Vagina (tissue), 2 donors: ENCODE measurements at places on chromosomes 3 and 15.

DNA sequence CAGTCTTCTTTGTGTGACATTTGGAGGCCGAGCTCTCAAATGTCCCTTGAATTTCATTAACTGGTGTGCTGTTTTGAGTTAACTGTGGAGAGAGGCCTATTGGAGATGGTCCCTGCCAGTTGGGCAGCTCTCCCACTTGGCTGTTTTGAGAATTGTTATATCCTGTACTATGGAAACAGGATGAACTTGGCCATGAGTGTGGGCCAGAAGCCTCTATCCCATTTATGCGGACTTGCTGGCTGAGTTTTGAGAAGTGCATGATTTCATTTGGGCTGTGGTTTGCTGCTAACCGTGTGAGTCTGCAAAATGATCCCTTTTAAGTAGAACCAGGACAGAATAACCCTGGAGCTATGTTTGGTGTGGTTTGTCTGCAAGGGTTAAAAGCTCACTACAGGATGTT is 366.0 kb downstream of the PTPRG start:
- DNase-seq = no peak
- peak overlapping the region; percentile 64 for H3K27ac ChIP-seq

DNA sequence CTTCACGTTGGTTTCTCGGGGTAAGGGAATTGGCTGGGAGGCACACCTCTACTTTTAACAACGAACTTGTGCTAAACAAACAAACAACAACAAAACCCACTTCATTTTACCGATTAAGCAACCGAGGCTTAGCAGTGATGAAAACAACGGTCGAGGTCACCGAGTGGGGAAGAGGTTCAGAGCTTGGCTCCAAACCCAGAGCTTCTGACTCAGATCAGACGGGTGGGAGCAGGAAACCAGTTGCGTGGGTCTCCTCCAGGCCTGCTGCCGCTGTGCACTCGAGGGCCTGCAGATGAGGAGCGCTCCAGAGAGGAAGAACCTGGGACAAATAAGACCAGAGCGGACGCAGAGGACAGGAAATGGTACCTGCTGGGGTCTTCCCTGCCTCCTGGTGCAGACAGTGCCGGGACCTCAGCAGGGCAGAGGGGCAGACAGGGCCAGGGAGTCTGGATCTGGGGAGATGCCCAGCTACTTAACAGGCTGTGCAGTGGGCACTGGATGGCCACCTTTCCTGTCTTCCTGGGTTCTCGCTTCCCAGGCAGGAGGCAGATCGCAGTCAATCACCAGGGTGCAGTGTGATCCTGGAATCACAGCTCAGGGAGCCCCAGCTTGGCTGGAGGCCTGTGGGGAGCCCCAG is 99.0 kb upstream of the MEF2A start:
- H3K4me3 ChIP-seq = no peak overlapping the region
- no peaks in the 10 kb centered on the region for H3K36me3 ChIP-seq
- H3K4me1 ChIP-seq = no peaks in the 10 kb centered on the region
- no peak overlapping the region for H3K27ac ChIP-seq
- no peaks in the 10 kb centered on the region for H3K27me3 ChIP-seq
- no peak for DNase-seq

- no peak overlapping the region for H3K4me3 ChIP-seq
- DNase-seq = no peak
- H3K27ac ChIP-seq = no peak overlapping the region
- no peaks in the 10 kb centered on the region for H3K27me3 ChIP-seq
Measured at GRCh38 chr3:179560791-179561190, 1.9 kb upstream of the ACTL6A start.

DNA sequence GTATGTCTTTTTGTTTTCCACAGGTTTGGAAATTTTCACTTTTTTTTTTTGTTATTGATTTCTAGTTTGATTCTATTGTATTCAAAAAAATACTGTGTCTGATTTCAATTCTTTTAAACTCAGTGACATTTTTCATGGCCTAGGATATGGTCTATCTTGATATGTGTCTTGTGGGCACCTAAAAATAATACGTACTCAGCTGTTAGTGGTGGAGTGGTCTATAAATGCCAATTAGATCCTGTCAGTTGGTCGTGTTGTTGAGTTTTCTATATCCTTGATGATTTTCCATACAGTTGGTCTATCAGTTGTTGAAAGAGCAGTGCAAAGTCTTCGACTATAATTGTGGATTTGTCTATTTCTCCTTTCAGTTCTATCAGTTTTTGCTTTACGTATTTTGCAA is 61.7 kb downstream of the LSM3 start:
- H3K4me3 ChIP-seq = no peak overlapping the region
- no peak for DNase-seq

GRCh38 chr3:161305095-161305991 is 66.0 kb downstream of the SPTSSB start:
- no peak for DNase-seq
- H3K4me3 ChIP-seq = no peak overlapping the region

DNA sequence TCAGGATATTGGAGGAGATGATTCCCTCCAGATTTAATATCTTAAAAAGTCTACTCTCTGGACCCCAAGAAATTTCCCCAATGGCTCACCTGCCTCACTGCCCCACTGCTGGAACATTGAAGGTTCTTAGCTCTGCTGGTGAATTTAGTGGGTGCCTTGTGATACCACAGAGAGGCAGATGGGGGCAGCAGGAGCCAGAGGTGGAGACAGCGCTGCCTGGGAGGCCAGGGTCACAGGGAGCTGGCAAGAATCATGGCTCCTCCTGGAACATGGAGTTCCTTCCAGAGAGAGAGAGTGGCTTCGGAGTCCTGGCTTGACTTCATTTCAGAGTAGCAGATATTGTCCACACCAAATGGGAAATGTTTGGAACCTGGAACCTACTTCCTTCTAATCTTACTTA is 263.5 kb upstream of the CFAP20DC start:
- no peaks in the 10 kb centered on the region for H3K4me1 ChIP-seq
- no peak for DNase-seq
- H3K36me3 ChIP-seq = no peaks in the 10 kb centered on the region
- H3K27me3 ChIP-seq = no peaks in the 10 kb centered on the region
- no peak overlapping the region for H3K27ac ChIP-seq

DNA sequence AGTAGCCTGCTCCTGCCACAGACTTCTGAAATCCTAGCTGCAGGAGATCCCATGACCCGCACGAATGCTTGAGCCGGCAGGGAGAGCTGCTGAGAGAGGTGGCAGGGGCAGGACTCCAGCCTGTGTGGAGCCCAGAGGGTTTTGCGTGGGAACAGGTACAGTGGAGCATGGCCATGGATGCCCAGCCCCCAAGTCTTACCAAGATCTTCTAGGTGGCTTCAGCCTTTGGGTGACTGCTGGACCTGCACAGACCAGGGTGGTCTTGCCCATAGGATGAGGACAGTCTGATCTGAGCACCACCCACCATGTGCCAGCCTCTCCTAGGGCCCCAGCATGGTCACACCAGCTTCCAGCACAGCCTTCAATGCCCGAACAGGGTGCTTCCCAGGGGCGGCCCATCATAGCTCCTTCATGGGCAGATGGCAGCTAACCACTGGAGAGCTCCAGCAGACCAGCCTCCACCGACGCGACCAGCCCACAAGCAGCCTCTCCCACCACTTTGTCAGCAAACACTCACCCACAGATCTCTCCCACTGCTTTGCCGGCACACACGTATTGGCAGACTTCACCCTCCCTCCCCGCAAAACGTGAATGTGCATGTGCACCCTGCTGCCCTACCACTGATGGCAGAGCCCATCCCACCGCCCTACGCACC is 56.0 kb downstream of the ADAMTS17 start:
- no peaks in the 10 kb centered on the region for H3K36me3 ChIP-seq
- no peaks in the 10 kb centered on the region for H3K27me3 ChIP-seq
- no peak overlapping the region for H3K4me3 ChIP-seq
- H3K4me1 ChIP-seq = no peaks in the 10 kb centered on the region
- H3K27ac ChIP-seq = no peak overlapping the region

DNA sequence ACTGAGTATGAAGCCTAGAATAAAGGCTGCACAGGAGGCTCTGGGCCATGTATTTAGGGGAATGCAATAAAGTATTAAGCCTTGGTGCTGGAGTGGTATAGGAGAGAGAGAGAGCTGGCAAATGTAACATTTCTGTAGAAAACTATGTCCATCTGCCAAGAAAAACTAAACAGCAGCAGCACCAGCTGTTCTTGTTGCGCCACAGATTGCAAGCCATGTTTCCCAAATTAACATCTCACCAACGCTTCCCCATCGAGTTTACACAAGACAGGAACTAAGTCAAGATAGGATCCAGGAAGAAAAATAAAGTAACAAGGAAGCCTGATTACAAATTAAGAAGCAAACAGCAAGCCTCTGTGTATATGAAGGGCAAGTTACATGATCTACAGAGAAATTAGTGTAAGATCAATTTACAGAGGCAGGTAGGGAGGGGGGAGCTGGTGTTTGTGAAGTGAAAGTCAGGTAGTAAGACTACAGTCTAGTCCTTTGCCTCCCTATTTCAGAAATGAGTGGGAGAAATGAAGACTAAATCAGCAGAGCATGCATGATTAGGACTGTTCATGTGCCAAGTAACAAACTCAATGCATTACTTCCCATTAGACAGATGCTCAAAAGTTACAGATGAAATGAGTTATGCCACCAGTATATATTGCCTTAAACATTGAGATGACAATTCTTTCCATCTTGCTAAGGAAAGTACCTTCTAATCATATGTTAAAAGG is 900.5 kb downstream of the EPHA3 start:
- DNase-seq = no peak
- H3K27me3 ChIP-seq = no peaks in the 10 kb centered on the region
- no peak overlapping the region for H3K27ac ChIP-seq
- H3K4me3 ChIP-seq = no peak overlapping the region

- H3K4me1 ChIP-seq = no peaks in the 10 kb centered on the region
- no peak overlapping the region for H3K27ac ChIP-seq
- no peaks in the 10 kb centered on the region for H3K36me3 ChIP-seq
- DNase-seq = no peak
- H3K4me3 ChIP-seq = no peak overlapping the region
- H3K27me3 ChIP-seq = no peaks in the 10 kb centered on the region
Measured at GRCh38 chr3:39434574-39434973, 28.1 kb downstream of the RPSA start.

GRCh38 chr3:189188466-189188865 is 16.7 kb downstream of the TPRG1 start:
- H3K4me1 ChIP-seq = no peaks in the 10 kb centered on the region
- no peaks in the 10 kb centered on the region for H3K36me3 ChIP-seq
- no peak overlapping the region for H3K4me3 ChIP-seq
- H3K27ac ChIP-seq = no peak overlapping the region
- no peaks in the 10 kb centered on the region for H3K27me3 ChIP-seq

DNA sequence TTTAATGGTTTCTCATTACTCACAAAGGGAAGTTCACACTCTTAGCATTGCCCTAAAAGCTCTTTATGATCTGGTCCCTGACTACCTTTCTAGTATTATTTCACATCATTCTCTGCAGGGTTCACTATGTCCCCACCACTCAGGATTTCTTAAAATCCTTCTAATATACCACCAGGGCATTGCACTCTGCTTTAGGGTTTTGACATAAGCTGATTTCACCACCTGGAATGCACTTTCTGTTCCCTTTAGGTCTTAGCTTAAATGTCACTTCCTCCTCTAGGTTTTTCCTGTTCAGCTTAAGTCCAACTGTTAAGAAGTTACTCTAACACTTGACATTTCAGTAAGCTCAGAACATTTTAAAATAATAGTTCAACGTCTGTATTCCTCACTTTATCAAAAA is 81.7 kb downstream of the HCN4 start:
- no peak overlapping the region for H3K4me3 ChIP-seq
- no peaks in the 10 kb centered on the region for H3K36me3 ChIP-seq
- no peaks in the 10 kb centered on the region for H3K27me3 ChIP-seq
- no peak for DNase-seq
- H3K27ac ChIP-seq = no peak overlapping the region
- no peaks in the 10 kb centered on the region for H3K4me1 ChIP-seq

GRCh38 chr15:20353966-20354883 is 187.4 kb downstream of the GOLGA6L6 start:
- no peaks in the 10 kb centered on the region for H3K36me3 ChIP-seq
- no peaks in the 10 kb centered on the region for H3K4me1 ChIP-seq
- H3K4me3 ChIP-seq = no peak overlapping the region
- peak; percentile 87 for DNase-seq
- no peak overlapping the region for H3K27ac ChIP-seq

- H3K27ac ChIP-seq = no peak overlapping the region
- H3K36me3 ChIP-seq = no peaks in the 10 kb centered on the region
- no peak overlapping the region for H3K4me3 ChIP-seq
- H3K4me1 ChIP-seq = no peaks in the 10 kb centered on the region
- DNase-seq = no peak
- no peaks in the 10 kb centered on the region for H3K27me3 ChIP-seq
Measured at GRCh38 chr15:91320101-91320500, 220.0 kb downstream of the SV2B start.

GRCh38 chr3:13074006-13074375 is 762 bp upstream of the IQSEC1 start:
- no peak overlapping the region for H3K4me3 ChIP-seq
- peaks cover 16% of the 10 kb centered on the region for H3K4me1 ChIP-seq
- DNase-seq = no peak

- no peak for DNase-seq
- H3K4me1 ChIP-seq = no peaks in the 10 kb centered on the region
- H3K27ac ChIP-seq = no peak overlapping the region
- no peak overlapping the region for H3K4me3 ChIP-seq
- H3K27me3 ChIP-seq = no peaks in the 10 kb centered on the region
- H3K36me3 ChIP-seq = no peaks in the 10 kb centered on the region
Measured at GRCh38 chr3:186038360-186038759, 70.5 kb downstream of the ETV5 start.

- no peak for DNase-seq
- peaks cover 64% of the 10 kb centered on the region for H3K4me1 ChIP-seq
- no peaks in the 10 kb centered on the region for H3K27me3 ChIP-seq
- H3K4me3 ChIP-seq = no peak overlapping the region
Measured at GRCh38 chr3:188976407-188976806, 195.4 kb upstream of the TPRG1 start.

GRCh38 chr3:15450438-15451215 is 23.2 kb downstream of the EAF1 start:
- H3K4me3 ChIP-seq = no peak overlapping the region
- no peak for DNase-seq
- H3K27ac ChIP-seq = no peak overlapping the region
- no peaks in the 10 kb centered on the region for H3K4me1 ChIP-seq
- H3K36me3 ChIP-seq = no peaks in the 10 kb centered on the region

GRCh38 chr15:65906396-65906795 is 37.1 kb downstream of the RAB11A start:
- no peak overlapping the region for H3K27ac ChIP-seq
- peaks cover 33% of the 10 kb centered on the region for H3K4me1 ChIP-seq
- no peak overlapping the region for H3K4me3 ChIP-seq
- no peaks in the 10 kb centered on the region for H3K36me3 ChIP-seq
- no peak for DNase-seq
- H3K27me3 ChIP-seq = no peaks in the 10 kb centered on the region

DNA sequence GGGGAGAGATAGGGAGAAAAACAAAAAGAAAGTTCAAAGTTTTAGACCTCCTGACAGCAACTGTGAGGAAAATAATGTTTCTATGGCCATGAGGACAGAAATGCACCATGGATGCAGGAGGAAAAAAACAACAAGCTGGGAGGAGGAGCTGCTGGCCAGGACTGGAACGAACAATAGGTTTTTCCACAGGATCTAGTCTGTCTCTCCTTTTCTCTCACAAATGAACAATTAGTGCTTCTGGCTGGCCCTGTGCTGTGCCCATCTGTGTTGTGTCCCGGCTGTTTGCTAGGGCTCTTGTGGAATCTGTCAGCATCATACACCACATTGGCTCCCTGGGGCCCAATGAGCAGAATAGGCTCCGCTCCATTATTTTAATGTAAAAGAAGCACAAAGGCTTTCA is 15.2 kb downstream of the GK5 start:
- H3K27ac ChIP-seq = peak overlapping the region; percentile 81
- DNase-seq = no peak
- H3K36me3 ChIP-seq = peaks cover 13% of the 10 kb centered on the region
